ENCODE measurements at places on chromosomes 2 and 18. TPM values are rescaled to one million over a fixed set of nuclear protein-coding genes. Genes with fewer than 3 reads are reported as not detected.

GRCh38 chr2:167430447-167430846 is 542.2 kb downstream of the XIRP2 start:
- no peak overlapping the region for H3K4me3 ChIP-seq
- no peak for DNase-seq
- no peaks in the 10 kb centered on the region for H3K4me1 ChIP-seq
- H3K27ac ChIP-seq: no peak overlapping the region
- no peaks in the 10 kb centered on the region for H3K27me3 ChIP-seq

GRCh38 chr2:68046224-68046623 is 16.6 kb downstream of the C1D start:
- no peak for DNase-seq
- H3K27ac ChIP-seq: no peak overlapping the region
- H3K4me3 ChIP-seq: no peak overlapping the region
- H3K4me1 ChIP-seq: no peaks in the 10 kb centered on the region

GULP1 gene
- not detected for polyA plus RNA-seq

ACVR1C gene
- not detected for polyA plus RNA-seq

DNA sequence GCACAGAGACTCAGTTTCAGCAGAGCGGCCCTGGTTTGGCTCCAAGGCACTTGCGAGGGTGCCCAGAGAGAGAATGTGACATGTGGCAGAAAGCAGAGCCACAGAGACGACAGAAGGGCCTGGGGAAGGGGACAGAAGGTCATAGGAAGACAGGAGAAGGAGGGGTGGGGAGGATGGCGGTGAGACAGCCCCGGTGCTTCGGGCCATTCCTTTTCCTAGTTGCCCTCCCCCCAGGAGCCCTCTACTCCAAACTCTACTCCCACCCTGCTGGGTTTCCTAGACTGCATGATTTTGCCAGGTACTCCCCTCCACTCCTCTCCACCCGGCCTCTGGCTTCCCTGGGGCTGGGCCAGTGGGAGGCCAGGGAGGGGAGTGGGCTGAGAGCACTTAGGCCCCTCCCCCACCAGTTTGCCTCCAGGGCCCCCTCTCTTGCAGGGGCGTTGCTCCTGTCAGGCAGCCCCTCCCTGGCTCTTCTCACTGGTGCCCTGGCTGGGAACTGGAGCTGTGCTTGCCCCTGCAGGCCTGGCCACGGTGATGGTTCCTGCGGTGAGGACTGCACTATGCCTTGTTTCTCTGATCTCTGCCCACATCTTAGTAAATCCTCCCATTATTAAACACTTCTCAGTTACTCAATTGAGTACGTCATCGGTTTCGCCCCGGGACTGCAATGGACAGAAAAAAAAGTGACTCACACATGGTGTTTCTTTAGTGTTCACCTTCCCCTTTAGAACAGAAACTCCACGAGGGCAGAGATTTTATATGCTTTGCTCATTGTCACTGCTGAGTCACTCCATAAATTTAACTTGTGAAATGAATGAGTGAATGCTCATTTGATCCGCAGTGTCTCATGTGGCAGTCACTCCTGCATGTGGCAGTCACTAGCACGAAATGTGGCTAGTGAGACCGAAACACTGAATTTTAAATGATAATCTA is 58.7 kb upstream of the SP3 start:
- no peaks in the 10 kb centered on the region for H3K27me3 ChIP-seq
- no peaks in the 10 kb centered on the region for H3K36me3 ChIP-seq
- H3K4me1 ChIP-seq: peaks cover 96% of the 10 kb centered on the region
- H3K4me3 ChIP-seq: peak overlapping the region; percentile 28
- H3K27ac ChIP-seq: peak overlapping the region; percentile 93
- DNase-seq: peak; percentile 99

RIT2 gene
- polyA plus RNA-seq: not detected

Measured in CD14-positive monocyte (primary cell).